NCI-H187 treated with DMSO at 0.1 percent for 48 hours (cell line): ENCODE measurements at places on chromosomes 1 and 21.

DNA sequence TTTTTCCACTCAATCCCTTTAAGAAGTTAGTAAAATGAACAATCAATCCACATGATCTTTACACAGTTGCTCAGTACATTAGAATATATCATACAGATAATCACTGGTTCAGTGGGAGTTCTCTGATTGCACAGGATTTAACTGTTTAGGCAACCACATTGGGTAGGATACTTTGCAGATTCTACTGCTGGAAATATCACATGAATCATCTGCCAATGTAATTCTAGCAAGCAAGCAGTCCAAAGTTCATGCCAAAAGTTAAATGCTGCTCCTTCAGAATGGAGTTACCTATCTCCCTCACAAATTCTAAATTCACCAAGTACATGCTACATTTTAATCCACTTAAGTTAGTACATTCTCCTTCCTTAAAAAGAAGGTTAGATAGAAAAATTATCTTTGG is 52.4 kb downstream of the NEGR1 start:
- DNase-seq: no peak

DNA sequence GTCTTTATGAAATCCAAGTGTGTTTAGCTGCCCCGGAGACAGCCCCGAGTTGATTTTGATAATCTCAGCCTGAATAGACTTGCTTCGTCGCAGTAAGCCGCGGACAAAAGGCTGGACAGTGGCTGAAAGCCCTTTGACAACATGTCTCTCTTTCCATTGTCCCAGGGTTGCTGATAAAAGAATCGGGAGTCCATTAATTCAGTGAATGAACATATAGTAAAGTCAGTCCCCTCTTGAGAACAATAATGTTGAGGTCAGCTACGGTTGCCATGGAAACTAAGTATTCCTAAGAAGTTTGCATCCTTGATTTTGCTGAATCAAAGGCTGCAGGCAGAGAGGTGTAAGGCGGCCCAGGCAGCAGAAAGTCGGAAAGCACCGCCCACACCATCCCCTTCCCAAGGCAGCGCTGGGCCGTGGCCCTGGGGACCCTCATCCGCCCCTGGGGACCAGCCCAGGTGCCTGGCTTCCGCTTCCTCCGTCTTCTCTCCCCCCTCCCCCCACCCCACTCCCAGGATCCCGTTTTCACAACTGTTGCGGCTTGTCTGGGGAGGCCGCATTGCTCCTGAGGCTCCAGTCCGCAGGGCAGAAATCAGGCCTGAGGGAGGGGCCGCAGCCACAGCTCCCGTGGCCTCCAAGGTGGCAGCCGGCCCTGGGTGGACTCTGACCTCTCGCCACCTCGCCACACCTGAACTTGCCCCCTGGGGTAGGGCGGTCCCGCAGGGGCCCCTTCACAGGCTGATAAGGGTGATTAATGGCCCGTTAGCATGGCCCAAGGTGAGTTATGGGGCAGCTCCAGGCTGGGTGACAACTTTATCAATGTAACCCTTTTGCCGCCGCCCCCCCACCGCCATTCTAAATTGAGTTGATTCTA is 180.9 kb downstream of the PRDM16 start:
- DNase-seq: no peak

DNA sequence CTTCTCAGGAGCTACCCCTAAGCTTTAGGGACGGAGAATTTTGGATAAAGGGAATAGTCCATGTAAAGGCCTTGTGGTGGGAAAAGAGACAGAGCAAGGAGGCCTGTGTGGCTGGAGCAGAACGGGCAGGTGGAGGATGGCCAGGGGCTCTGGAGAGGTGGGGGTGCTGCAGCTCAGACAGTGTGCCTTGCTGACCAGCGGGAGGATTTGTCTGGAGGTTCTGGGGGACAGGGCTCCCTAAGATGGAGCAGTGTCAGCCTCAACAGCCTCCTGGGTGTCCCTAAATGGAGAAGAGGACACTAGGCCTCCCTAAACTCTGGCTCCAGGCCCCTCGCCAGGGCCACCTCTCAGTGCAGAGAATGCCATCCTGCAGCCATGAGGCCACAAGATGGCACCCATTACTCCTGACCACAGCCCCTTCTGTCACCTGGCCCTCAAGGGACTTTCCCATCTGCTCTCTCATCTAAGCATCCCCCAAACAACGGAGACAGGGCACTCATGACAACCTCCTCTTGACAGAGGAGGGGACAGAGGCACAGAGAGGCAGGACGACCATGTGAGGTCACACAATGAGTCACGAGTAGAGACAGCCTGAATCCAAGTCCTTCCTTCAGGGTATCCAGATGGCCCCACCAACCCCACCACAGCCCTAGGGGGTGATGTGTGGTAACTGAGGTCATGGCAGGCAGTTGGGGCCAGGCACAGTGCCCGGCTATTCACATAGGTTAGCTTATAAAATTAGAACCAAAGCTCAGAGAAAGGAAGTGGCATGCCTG is 94.7 kb downstream of the DMRTB1 start:
- no peak for DNase-seq

DNA sequence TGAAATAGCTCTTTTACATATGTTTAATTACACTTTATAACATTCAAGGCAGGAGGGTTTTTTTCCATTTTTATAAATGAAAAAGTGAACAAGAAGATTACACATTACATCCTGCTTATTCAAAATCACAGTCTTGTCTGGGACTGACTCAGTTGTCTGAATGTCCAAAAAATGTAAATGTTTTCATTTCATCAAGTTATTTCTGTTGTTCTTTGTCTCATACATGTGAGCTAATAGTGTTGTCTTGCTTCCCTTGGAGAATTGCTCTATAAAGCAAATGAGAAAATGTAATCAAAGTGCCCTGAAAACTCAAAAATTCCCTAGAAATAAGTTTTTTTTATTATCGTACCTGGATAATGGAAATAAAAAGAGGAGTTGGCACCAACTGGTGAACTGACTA is 242.9 kb downstream of the GRIK1 start:
- no peak for DNase-seq

- DNase-seq: no peak
These were observed 25.6 kb upstream of the SLC30A1 start for GRCh38 chr1:211604548-211604947.

GRCh38 chr1:88079036-88079435 is 605.0 kb upstream of the PKN2 start:
- DNase-seq: no peak

- no peak for DNase-seq
These were observed 29.1 kb downstream of the SLC30A7 start for GRCh38 chr1:100924991-100925390.

DNA sequence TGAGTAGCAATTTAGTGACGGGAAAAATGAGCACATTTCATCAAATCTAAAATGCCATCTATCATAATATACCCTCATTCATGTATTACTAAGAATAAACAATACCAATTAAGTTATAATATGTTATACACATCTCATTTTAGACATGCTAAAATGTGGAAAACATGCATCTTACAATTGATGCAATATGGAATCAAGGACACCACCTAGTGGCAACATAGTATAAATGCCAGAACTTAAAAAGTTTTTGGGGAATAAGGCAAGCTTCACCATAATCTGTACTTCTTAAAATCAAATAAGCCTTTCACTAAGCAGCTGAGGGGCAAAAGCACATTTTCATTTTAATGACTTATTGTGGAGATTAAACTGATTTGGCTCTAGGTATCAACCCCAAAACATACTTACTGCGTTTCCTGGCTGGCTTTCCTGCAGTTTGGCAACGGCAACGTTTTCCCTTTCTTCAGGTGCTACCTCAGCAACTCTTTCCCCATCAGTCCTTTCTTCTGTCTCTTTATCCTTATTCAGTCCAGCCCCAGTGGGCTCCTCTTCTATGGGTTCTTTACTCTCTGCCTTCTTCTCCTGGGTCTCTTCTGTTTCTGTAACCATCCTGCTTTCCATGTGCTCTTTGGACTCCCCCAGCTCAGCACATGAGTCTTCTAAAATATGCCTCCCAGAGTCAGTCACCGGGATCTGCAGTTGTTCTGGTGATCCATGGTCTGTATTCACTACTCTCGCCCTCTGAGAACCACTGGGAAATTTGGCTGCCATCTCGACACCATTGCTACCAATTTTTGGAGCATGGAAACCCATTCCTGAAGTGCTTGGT is 11.4 kb downstream of the SDE2 start:
- DNase-seq: no peak

DNA sequence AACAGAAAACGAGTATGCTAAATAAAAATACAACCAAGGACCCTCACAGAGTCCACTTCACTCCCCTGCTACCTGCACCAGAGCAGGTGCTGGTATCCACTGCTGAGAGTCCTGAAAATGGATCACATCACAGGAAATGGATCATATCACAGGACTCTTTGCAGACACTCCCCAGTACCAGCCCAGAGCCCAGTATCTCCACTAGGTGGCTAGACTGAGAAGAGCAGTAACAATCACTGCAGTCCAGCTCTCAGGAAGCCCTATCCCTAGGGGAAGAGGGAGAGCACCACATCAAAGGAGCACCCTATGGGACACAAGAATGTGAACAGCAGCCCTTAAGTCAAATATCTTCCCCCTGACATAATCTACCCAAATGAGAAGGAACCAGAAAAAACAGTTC is 28.0 kb downstream of the AGBL4 start:
- no peak for DNase-seq
